Right lung (tissue), 10 donors: ENCODE measurements at places on chromosomes 2 and 18. TPM values are rescaled to one million over a fixed set of nuclear protein-coding genes. Genes with fewer than 3 reads are reported as not detected.

PLGLB1 gene
- polyA plus RNA-seq = 11.0 TPM

- no peak for DNase-seq
Measured at GRCh38 chr18:75064513-75064905, 144.4 kb downstream of the PTGR3 start.

DNA sequence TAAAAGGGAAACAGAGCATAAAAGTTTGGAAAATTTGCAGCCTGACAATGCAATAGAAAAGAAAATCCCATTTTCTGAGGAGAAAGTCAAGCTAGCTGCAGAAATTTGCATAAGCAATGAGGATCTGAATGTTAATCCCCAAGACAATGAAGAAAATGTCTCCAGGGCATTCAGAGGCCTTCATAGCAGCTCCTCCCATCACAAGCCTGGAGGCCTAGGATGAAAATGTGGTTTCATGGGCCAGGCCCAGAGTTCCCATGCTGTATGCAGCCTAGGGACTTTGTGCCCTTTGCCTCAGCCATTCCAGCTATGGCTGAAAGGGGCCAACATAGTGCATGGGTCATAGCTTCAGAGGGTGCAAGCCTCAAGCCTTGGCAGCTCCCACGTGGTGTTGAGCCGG, 10.3 kb upstream of the SCN1A start:
- DNase-seq = no peak

DNA sequence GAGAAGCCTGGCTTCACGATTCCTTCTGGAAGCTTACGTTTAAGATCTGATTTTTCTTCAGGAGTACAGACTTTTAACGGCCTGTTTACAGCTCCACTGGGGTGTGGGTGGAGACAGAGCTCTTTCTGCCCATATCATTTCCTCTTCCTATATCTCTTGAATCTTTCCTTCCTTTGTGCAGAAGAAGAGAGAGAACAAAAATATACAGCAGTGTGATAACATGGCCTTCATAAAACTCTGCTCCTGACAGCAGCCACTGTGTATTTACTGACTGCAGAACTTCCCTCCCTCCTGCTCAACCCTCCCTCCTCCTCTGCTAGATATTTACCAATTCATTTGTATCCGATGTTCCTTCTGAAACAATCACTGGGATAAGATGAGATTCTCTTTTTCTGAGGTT, 34.1 kb upstream of the REEP1 start:
- no peak for DNase-seq

GRCh38 chr2:216664593-216665034, 30.7 kb downstream of the IGFBP5 start:
- no peak for DNase-seq

- no peak for DNase-seq
Measured at GRCh38 chr2:40199771-40200170, 252.1 kb downstream of the SLC8A1 start.

DNA sequence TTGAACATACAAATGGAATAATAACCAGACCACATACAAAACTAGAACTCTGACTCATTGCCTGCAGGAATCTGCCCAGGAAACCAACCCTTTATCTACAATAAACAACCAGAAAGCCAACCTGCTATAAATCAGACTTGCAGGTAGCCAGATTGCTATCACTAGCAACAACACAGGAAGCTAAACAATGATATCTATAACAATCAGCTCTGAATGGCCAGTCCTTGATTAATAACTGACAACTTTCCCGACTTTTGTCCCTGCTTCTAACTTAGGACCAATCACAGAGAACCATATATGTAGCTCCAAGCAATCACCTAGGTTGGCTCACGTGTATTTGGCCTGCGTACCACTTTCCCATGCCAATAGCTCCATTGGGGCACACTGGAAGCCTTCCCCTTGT, 470.8 kb downstream of the RIT2 start:
- DNase-seq = no peak

- DNase-seq = no peak
Measured at GRCh38 chr18:8705961-8706790, 820 bp downstream of the MTCL1 start.
